Activated CD4-positive, alpha-beta T cell treated with anti-CD3 and anti-CD28 coated beads, Interleukin-2, amount 50 U/mL, for 48 hours (primary cell): ENCODE measurements at places on chromosomes 4 and X.

DNA sequence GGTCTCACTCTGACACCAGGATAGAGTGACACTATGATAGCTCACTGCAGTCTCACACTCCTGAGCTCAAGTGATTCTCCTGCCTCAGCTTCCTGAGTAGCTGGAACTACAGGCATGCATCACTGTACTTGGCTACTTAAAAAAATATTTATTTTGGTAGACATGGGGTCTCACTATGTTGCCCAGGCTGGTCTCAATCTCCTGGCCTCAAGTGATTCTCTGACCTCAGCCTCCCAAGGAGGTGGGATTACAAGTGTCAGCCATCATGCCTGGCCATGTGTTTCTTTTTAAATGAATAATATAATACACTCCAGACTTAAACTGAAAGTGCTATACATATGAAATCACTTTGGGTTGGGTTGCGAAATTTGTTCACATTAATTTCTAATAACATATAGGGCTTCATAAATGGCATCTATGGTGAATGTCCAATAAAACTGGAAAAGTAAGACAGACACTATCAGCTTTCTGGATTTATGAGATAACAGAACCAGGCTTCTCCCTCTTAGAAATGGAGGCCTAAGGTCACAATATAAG lies 48.0 kb downstream of the SEC24D start:
- DNase-seq = no peak

DNA sequence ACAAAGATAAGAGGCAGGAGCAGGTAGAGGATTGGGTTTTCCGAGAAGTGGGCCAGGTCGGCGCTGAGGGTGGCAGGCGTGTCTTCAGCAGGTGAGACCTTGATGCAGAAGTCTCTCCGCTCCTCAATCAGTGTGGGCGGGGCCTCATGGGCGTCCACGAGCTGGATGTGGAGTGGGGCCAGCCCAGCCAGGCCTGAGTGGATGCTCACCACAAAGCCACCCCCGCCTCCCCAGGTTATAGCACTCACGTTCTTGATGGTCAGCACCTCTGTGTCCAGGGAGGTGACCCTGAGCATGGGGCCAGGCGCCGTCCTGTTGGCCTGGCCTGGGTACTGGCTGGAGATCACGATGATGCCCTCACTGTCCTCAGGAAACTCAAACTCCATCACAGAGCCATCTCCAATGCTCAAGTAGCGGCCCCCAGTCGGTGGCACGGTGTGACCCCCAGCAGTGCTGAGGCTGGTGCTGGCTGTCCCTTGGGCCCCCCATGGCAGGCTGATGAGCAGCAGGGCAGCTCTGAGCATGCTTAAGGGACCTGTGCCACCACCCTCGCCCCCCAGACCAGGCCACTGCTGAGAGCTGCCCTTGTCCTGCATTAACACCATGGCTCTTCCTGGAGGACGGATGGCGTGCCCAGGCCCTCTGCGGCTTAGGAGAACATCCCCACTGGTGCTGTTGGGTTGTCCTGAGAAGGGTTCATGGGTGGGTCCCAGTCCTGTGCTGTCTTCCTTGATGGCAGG lies 1.9 kb downstream of the SLC10A3 start:
- no peak for DNase-seq

GRCh38 chr4:6956434-6957147 lies 47.0 kb downstream of the TBC1D14 start:
- DNase-seq = no peak

- DNase-seq = no peak
These were observed 480.8 kb upstream of the TECRL start for GRCh38 chr4:64889906-64890610.

GRCh38 chr4:114807759-114808404 lies 209.3 kb downstream of the UGT8 start:
- DNase-seq = peak; percentile 10

GRCh38 chr4:34200535-34200934 lies 2043.8 kb downstream of the ARAP2 start:
- no peak for DNase-seq

GRCh38 chr4:88690355-88690754 lies 7.3 kb downstream of the NAP1L5 start:
- DNase-seq = no peak

DNA sequence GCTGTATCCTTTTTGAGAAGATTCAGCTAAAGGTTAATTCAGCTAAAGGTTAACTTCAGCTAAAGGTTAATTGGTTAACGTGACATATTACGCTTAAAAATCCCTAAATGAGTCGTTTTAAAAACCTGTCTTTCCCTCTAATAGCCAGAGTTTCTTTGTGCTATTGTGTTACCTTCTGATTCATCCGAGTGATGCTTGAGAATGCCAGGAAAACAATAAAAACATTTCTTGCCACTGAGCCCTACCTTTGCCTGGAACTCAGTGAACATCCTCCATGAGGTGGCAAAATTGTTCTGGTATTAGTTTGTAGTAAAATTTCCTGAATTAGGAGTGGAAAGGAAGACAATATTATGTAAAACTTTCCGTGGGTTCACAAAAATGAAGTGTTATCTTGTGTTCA lies 13.7 kb upstream of the TMPRSS11E start:
- no peak for DNase-seq

DNA sequence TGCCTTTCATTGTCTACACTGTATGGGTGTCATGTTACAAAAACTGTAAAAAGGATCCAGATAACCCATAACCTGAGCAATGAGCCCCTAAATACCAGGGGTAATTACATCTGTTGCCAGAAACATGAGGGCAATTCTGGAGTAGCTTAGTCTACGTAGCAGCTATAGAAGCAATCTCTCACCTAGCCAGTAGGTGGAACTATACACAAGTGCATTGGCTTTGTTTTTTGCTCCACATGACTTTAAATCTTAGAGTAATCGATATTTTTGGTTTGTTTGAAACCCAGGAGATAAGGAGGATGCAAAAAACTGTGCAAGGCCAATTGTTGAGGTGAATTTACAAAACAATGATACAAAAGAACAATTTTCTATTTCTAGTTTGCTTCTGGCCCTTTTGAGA lies 57.5 kb downstream of the GPR82 start:
- no peak for DNase-seq

GRCh38 chr4:151195801-151196200 lies 81.2 kb upstream of the PRSS48 start:
- DNase-seq = no peak

GRCh38 chrX:18997916-18998315 lies 14.0 kb upstream of the PHKA2 start:
- DNase-seq = no peak

DNA sequence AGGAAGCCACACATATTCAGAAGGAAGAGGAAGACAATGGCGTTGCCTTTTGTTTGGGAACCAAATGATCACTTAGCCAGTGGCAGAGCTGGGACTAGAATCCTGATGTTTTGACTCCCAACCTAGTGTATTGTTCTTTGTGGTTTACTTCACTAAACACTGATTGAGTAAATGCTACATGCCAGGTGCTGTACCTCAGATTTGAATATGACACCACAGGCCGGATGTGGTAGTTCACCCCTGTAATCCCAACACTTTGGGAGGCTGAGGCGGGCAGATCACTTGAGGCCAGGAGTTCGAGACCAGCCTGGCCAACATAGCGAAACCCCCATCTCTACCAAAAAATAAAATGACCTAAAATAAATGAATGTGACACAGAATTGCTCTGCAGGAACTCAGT lies 8.4 kb downstream of the NDUFA1 start:
- no peak for DNase-seq

GRCh38 chr4:36574816-36575215 lies 293.4 kb downstream of the DTHD1 start:
- no peak for DNase-seq

GRCh38 chr4:174259580-174259979 lies 23.9 kb downstream of the FBXO8 start:
- DNase-seq = no peak

GRCh38 chr4:114487101-114487500 lies 111.5 kb upstream of the UGT8 start:
- DNase-seq = no peak

- DNase-seq = no peak
These were observed 126.7 kb downstream of the DHRSX start for GRCh38 chrX:2374086-2374485.

GRCh38 chr4:122065915-122066314 lies 86.2 kb upstream of the BLTP1 start:
- no peak for DNase-seq

DNA sequence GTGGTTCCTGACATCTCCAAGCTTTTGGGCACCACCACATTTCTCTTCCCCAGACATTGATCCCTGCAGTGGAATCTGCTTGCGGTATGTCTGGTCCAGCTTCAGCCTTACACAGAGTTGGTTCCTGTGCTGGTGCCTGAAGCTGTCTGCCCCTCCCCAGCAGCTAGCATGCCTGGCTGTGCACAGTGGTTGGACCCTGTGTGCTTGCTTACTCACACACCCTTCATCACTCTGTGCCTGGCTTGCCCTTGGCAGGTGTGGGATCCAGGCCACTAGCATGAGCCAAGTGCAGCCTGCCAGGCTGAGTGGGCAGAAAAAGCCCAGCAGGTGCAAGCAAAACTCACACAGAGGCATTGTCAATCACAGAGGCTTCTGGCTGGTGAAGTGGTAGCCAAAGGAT lies 473.8 kb downstream of the ACTRT1 start:
- DNase-seq = no peak

DNA sequence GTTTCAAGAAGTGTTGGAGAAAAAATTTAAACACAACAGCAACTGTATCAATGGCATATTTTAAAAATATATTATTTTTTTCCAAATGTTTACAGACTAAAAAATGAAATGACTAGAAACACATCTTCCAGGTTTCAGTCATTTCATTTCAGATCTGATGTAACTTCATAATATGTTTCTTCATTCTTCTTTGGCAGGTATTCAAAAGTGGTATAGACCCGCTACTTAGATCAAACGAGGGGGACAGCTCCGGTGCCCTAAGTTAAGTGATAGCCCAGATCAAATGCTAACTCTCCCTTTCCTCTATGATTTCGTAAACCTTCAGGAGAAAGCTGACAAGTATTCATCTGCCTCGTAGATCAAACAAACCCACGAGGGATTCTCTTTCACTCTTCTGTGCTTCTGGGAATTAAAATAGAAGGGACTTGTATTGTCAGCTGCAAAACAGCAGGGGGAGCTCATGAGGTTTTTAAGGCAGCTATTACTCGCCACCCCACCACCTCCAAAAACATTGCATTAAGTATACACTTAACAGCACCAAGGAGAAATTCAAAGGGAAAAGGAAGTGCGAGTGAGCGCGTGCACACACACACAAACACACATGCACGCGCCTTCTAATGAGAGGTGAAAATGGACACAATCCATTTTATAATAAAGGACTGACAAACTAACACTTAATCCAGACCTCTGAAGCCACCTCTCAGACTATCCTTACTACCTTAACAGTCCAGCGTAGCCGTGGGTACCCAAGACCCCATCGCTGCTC lies 21.4 kb downstream of the HELT start:
- DNase-seq = peak; percentile 43

GRCh38 chrX:65609237-65609636 lies 58.2 kb upstream of the MSN start:
- DNase-seq = no peak

- DNase-seq = no peak
These were observed 163.0 kb upstream of the TLL1 start for GRCh38 chr4:165709973-165710526.

GRCh38 chr4:78780093-78780492 lies 3.9 kb downstream of the BMP2K start:
- DNase-seq = no peak

DNA sequence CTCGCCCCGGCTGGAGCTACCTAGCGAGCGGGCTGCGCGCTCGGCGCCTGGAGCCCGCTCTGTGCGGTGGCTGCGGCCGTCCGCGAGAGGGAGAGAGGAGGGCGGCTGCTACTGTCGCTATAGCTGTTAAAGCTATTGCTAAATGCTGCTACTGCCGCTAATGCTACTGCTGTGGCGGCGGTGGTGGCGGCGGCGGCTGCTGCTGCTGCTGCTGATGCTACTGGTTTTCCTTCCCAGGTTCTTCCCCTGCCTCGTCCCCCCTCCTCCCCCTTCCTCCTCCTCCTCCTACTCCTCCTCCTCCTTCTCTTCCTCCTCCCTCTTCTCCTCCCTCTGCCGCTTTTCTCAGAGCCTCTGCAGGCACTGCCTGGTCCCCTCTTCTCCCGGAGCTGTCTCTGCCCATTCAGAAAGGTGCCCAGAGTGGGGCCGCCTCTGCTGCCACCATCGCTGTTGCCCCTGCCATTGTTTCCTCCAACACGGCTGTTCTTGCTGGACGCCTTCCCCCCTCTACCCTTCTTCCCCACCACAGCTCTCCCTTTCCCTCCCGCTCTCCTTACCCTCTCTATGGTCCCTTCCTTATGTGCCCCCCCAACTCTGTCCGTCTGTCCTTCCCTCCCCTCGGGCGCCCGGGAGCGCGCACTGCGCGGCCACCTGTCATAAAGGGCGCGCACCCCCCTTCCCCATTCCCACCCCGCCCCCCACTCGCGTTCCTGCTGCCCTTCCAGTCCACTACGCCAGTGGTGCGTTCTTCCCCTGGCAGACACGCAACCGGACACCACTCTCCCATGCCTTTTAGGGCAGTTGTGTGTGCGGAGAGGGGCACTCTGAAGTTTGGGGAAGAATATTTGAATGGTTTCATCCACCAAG lies at the start of gene NEXMIF:
TSS of gene NEXMIF (minus strand) at position 228 of the 864 bp plus-strand sequence.
- no peak for DNase-seq

GRCh38 chrX:152451731-152451980 lies 541 bp upstream of the GABRA3 start:
- no peak for DNase-seq

- no peak for DNase-seq
These were observed 146.8 kb downstream of the DCLK2 start for GRCh38 chr4:150224896-150225591.

- DNase-seq = no peak
These were observed 172.2 kb upstream of the TECRL start for GRCh38 chr4:64581422-64581821.

DNA sequence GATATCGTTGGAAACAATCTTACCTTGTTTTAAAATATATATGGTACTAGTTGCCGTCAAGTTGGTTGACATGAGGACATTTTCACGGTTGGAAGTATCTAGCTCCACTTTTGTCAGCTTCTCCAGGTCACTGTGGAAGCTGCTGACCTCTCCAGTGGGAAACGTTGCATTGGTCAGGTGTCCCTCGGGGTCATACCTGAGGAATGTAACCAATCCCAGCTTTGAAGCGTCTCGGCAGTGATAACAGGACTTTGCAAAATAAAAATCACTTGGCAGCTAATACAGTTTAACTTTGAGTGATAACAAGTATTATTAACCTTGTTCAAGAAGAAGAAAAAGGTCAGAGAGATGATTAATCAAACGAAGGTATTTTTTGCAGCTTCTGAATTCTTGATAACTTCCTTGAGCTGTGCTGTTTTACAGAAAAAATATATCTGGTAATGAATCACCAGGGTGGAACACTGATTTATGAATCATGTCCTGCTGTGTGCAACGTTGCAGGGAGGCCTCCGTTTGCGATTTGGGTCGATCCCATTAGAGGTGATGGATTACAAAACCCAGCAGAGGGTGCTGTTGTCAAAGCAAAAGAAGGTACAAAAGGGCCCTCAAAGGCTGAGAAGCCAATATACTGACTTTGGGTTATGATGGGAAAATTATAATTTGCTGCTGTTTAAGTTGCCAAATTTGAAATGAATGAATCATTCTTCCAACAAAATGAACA lies 60.1 kb downstream of the SH2D1A start:
- DNase-seq = peak; percentile 52

- no peak for DNase-seq
These were observed 30.8 kb downstream of the HERC3 start for GRCh38 chr4:88623097-88623496.

GRCh38 chrX:18151157-18151556 lies 69.5 kb downstream of the BEND2 start:
- no peak for DNase-seq

- no peak for DNase-seq
These were observed 648.3 kb downstream of the PCDH19 start for GRCh38 chrX:99761731-99762130.

- no peak for DNase-seq
These were observed 167.5 kb upstream of the BOD1L1 start for GRCh38 chr4:13794819-13795565.

GRCh38 chr4:14816623-14817261 lies 185.5 kb upstream of the CPEB2 start:
- no peak for DNase-seq
